Activated CD4-positive, alpha-beta memory T cell treated with anti-CD3 and anti-CD28 coated beads for 36 hours (primary cell): ENCODE measurements at places on chromosomes 1 and 21. TPM values are rescaled to one million over a fixed set of nuclear protein-coding genes. Genes with fewer than 3 reads are reported as not detected.

The HSPA6 gene
- total RNA-seq, result 0.53 TPM

The ACTN2 gene
- total RNA-seq, result not detected

- DNase-seq, result peak; percentile 36
Measured at GRCh38 chr1:45205011-45205909, 1.1 kb downstream of the ZSWIM5 start.

GRCh38 chr1:204445860-204446412 lies 34.3 kb upstream of the PPP1R15B start:
- peak; percentile 80 for DNase-seq

DNA sequence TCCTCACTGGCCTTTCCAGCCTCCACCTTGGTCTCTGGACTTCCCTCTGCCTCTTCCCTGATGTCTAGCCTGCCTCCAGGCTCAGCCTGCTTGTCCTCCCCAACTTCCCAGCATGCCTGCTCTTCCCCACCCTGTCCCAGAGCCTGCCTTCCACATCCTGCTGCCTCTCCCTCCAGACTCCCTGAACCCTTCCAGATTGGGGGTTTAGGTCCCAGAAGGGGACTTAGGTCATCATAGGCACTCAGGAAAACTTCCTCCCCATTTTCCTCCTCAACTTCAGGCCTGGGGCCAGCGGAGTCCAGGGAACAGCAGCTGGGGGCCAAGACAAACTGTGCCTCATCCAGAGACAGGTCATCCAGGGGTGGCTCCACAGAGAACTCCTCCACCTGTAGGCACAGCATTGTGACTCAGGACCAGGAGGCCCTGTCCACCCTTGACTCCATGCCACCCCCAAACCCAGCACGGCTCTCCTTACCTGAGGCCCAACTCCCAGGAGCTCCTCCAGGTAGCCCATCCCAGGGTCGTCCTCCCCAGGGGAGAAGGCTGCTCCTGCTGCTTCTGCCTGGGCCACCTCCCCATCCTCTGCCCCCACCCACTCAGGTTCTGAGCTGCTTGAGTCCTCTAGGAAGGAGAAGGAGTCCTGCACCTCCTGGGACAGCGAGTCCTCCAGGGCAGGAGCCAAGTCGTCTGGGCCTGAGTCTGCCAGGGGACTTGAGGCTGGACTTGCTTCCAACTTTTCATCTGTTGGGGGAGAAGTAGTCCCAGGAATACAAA lies 3.4 kb upstream of the USF1 start:
- no peak for DNase-seq

DNA sequence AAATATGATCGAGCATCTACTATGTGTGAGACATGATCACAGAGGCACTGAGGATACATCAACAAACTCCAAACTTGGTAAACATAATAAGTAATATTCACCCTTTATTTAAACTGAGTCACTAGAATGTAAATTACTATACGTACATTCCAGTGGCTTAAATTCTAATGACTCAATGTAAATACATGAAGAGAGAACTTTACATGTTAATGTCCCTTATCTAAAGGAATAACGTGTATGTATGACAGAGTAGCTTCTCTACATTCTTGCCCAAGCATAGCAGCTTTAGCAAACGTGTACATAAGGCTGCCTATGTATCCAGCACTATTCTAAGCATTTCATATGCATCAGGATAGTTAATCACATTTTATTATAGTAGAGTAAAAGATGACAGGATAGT lies 111.8 kb upstream of the CYYR1 start:
- no peak for DNase-seq

GRCh38 chr1:27600498-27601175 lies 3.3 kb downstream of the AHDC1 start:
- DNase-seq, result no peak

- DNase-seq, result peak; percentile 32
Measured at GRCh38 chr1:228471762-228472398, 15.3 kb upstream of the RNF187 start.

DNA sequence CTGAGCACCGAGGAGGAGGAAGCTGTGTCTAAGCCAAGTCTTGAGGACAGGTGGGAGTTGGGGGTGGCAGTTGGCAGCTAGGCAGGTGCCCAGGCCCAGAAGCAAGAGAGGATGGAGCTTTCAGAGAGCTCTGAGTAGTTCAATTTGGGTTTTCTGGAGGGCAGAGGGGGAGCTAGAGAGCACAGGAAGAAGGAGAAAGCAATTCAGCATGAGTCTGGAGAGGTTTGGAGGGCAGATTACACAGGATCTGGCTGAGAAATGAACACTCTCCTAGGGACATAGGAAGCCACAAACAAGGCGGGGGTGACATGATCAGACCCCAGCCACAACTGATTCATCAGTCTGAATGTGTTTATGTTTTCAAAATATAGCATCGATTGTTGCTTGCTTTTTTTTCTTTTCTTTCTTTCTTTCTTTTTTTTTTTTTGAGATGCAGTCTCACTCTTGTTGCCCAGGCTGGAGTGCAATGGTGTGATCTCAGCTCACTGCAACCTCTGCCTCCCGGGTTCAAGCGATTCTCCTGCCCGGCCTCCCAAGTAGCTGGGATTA lies 23.8 kb downstream of the PTPRF start:
- peak; percentile 20 for DNase-seq

- peak; percentile 51 for DNase-seq
Measured at GRCh38 chr1:12478612-12478985, 139.4 kb downstream of the DHRS3 start.

GRCh38 chr1:65422241-65423203 lies 2.1 kb downstream of the LEPR start:
- peak; percentile 10 for DNase-seq

DNA sequence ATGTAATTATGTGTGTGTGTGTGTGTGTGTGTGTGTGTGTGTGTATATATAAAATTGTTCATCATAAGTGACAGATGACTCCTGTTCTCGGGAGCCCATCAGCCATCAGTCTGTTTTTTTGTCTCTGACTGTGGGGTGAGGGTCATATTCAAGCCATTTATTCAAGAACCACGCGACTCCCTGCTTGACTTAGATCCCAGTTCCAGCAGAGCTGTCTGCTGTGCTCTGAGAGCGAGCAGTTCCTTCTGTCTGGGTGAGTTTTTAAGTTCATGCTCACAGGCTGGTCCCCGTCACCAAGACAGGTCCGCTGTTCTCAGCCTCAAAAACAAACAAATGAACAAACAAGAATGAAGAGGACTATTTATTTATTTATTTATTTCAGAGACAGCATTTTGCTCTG lies 18.3 kb upstream of the NPPB start:
- DNase-seq, result no peak
